Gastrocnemius medialis (tissue), 4 donors: ENCODE measurements at places on chromosomes 6 and 20. TPM values are rescaled to one million over a fixed set of nuclear protein-coding genes. Genes with fewer than 3 reads are reported as not detected.
A peak's percentile ranks its signal among the peaks of the same experiment; 100 is the strongest.

- H3K36me3 ChIP-seq: no peaks in the 10 kb centered on the region
- H3K27me3 ChIP-seq: no peaks in the 10 kb centered on the region
- no peak for DNase-seq
- H3K4me3 ChIP-seq: no peak overlapping the region
- no peak overlapping the region for H3K27ac ChIP-seq
Observed at GRCh38 chr6:156438350-156438923, 338.7 kb upstream of the ARID1B start.

DNA sequence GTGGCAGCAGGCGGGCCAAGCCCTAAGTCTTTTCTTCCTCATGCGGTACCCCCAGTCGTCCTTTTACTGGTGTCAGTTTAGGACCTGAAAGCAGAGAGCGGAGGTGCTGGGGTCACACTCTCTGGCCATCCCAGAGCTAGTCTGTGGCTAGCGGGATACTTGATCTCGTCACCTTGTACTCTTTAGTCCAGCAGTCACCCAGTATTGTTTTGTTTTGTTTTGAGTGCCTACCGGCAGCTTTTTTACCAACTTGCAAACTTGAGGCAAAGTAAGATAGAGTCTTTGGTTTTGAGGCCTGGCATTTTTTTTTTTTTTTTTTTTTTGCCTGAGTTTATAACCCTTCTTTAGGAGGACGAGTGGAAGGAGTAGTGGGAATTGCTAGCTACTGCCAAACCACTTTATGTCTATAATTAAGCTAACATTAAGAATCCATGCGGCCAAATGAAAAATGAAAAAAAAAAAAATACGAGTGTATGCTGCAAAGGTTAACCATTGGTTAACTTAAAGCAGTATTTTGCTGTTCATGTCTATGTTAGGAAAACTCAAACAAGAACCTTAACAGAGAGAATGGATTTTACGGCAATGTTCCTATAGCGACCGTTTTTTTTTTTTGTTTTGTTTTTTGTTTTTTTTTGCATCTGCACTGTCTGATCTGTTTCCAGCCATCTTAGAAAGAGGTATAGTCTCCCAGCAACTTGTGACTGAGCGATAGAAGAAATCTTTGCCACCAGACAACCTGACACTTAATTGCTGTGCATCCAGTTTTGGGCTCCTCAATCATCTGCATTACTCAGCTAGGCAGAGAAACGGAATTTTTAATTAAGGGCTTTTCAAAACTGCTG lies 56.9 kb downstream of the FAM217A start:
- no peaks in the 10 kb centered on the region for H3K27me3 ChIP-seq
- H3K4me3 ChIP-seq: peak overlapping the region; percentile 84
- no peaks in the 10 kb centered on the region for H3K36me3 ChIP-seq
- H3K27ac ChIP-seq: peak overlapping the region; percentile 99
- peaks cover 70% of the 10 kb centered on the region for H3K4me1 ChIP-seq
- DNase-seq: no peak

GRCh38 chr20:60447703-60448102 lies 489.5 kb downstream of the CDH26 start:
- H3K27ac ChIP-seq: no peak overlapping the region
- DNase-seq: no peak
- H3K4me3 ChIP-seq: no peak overlapping the region
- H3K36me3 ChIP-seq: no peaks in the 10 kb centered on the region

DNA sequence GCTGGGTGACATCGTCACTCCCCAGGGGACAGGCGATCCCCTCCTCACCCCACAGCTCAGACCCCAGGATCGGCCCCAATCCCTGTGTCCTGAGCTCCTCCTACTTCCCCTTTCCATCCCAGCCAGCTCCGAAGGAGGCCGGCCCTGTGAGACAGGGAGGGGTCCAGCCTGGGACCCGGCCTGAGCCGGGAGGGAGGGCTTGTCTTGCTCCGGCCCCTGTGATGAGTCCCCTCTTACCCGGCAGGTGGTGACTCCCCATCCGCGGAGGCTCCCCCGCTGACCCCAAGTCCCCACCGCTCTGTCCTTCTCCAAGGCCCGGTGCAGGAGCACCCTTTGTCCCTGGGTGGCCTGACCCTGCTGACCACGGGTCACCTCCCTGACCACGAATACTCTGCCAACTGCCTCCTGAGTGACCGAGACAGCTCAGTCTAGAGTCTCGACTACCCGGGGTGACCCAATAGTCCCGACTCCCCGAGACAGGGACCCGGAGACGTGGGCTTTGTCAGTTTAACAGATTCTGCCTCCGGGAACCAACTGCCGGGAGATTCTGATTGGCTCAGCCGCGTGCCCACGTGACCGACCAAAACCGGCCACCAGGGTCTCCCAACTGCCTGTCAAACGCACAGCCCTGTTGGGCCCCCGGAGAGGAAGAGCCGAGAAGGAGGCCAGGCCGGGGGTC lies 187.4 kb upstream of the PROKR2 start:
- peak; percentile 36 for DNase-seq
- no peaks in the 10 kb centered on the region for H3K4me1 ChIP-seq
- peak overlapping the region; percentile 52 for H3K4me3 ChIP-seq

- DNase-seq: no peak
- H3K27me3 ChIP-seq: no peaks in the 10 kb centered on the region
- no peak within 1 kb of the TSS for H3K27ac ChIP-seq
- H3K4me3 ChIP-seq: no peak within 1 kb of the TSS
- no peaks in the 10 kb centered on the region for H3K36me3 ChIP-seq
Observed at GRCh38 chr6:31614684-31615578, at the start of gene AIF1. TSS of gene AIF1 (plus strand) at chr6:31615234. CDS start at chr6:31615330, 96 bp downstream.

The SPATS1 gene
- not detected for total RNA-seq

The GSTA2 gene
- not detected for total RNA-seq

DNA sequence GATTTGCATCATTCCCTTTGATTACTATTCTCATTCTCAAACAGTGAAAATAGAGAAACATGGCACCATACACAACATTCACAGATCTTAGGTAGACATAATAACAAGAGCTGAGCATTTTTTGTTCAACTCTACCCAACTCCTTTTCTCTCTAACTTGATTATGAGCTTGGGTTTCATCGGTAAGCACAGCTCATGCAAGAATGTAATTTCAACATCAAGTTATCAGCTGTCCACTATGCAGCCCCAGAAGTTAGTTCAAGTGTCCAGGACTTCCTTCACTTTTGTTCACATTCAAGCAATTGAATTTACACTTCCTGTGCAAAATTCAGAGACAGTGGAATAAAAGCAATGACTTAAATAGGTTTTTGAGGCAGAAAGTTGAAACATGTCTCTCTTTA lies 297.7 kb upstream of the SASH1 start:
- no peak overlapping the region for H3K27ac ChIP-seq
- no peak overlapping the region for H3K4me3 ChIP-seq
- H3K4me1 ChIP-seq: no peaks in the 10 kb centered on the region
- no peak for DNase-seq
- no peaks in the 10 kb centered on the region for H3K36me3 ChIP-seq

DNA sequence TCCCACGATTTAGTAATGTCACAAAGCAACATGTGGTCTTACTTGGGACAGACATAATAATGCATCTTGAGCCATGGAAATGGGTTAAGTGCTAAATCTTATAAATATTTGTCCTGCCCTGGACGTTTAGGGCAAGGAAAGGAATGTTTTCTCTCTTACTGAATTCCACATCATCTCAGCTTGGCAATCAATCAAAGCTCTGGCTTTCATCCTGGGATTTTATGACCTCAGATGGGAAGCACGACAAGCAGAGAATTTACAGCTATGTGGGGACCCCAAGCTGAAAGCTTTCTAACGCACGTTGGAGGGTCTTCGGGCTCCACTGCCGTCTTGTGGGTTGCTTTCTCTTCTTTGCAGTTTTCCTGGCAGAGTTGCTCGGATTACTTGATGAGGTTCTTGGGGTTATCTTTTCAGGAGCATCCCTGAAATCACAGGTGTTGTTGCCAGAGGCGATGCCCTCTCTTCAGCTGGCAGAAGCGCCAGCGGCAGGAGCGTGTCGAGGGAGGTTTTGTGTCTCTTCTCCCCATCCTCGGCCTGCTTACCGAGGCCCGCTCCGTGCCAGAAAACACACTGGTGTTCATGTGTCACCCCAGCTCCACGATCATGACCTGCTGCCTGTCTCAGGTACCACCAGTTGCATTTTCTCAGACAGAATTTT lies 73.4 kb upstream of the FRMD1 start:
- H3K4me3 ChIP-seq: no peak overlapping the region
- H3K4me1 ChIP-seq: no peaks in the 10 kb centered on the region
- no peaks in the 10 kb centered on the region for H3K36me3 ChIP-seq
- peaks cover 19% of the 10 kb centered on the region for H3K27me3 ChIP-seq
- no peak for DNase-seq

DNA sequence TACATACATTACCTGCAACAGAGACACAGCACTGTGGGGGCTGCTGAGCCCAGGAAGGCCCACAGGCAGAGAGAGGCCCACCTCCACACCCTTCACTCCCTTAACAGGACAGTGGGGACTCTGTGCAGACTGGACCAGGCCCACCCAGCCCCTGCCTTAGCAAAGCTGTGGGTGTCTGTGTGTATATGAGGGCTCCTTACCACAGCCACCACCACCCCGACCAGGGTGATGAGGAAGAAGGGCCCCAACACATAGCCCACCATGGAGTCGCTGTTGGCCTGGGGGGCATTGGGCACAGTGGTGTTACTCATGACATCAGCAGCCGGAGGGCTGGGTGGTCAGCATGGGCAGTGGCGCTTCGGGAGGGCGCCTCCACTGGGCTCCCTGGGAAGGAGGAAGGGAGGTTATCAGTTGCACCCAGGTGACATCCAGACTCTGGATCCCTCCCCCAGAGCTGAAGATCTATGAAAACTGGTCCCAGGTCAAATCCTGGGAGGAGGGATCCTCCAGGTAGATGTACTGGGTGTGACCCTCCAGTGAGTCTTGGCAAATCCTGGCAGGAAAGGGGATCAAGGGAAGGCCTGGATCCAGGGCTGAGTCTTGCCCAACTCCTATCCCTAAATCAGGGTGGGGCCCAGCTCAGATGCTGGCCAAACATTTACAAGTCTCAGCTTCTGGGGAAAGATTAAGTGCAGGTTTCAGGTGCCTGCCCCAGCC lies 1.2 kb downstream of the SMIM29 start:
- peak overlapping the region; percentile 98 for H3K4me3 ChIP-seq
- H3K4me1 ChIP-seq: peaks cover 23% of the 10 kb centered on the region
- DNase-seq: no peak
- no peaks in the 10 kb centered on the region for H3K36me3 ChIP-seq
- H3K27me3 ChIP-seq: no peaks in the 10 kb centered on the region
- H3K27ac ChIP-seq: peak overlapping the region; percentile 88

The ZBTB22 gene
- 19.3 TPM for total RNA-seq

GRCh38 chr6:108560463-108561308 lies at the start of gene FOXO3:
TSS of gene FOXO3 (plus strand) at chr6:108560917. CDS start at chr6:108561209, 292 bp downstream.
- H3K4me1 ChIP-seq: peaks cover 39% of the 10 kb centered on the region
- H3K27ac ChIP-seq: peak within 1 kb of the TSS; percentile 95
- peak; percentile 90 for DNase-seq
- H3K27me3 ChIP-seq: no peaks in the 10 kb centered on the region
- peaks cover 9% of the 10 kb centered on the region for H3K36me3 ChIP-seq
- peak within 1 kb of the TSS; percentile 97 for H3K4me3 ChIP-seq

The RAET1G gene
- total RNA-seq: 0.89 TPM

GRCh38 chr6:50381099-50381415 lies 331.3 kb upstream of the DEFB112 start:
- no peaks in the 10 kb centered on the region for H3K27me3 ChIP-seq
- no peaks in the 10 kb centered on the region for H3K4me1 ChIP-seq
- H3K4me3 ChIP-seq: no peak overlapping the region
- H3K27ac ChIP-seq: no peak overlapping the region

DNA sequence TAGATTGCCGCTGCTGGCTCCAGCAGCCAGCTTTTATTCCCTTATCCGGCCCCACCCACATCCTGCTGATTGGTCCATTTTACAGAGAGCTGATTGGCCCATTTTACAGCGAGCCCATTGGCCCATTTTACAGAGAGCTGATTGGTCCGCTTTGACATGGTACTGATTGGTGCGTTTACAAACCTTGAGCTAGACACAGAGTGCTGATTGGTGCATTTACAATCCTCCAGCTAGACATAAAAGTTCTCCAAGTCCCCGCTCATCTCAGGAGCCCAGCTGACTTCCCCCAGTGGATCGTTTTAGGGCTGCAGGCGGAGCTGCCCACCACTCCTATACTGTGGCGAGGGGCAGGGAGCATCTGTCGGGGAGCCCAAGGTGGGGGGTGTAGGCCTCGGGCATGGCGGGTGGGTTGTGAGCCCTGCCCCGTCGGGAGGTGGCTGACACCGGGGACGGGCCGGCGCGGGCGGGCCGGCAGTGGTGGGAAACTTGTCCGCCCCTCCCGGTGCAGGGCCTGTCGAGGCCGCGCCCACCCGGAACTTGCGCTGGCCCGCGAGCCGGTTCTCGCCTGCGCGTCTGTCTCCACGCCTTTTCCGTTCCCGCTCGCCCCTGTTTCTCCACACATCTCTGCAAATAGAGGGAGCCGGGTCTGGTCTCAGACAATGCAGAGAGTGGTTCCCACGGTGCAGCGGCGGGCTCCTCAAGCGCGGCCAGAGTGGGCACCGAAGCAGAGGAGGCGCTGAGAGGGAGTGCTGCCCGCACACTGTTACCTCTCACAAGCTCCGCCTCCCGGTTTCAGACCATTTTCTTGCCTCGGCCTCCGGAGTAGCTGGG lies 86.1 kb upstream of the STMND1 start:
- H3K4me1 ChIP-seq: no peaks in the 10 kb centered on the region
- peaks cover 2% of the 10 kb centered on the region for H3K27me3 ChIP-seq
- H3K27ac ChIP-seq: no peak overlapping the region
- no peak for DNase-seq

The ATP5F1E gene
- 38.1 TPM for total RNA-seq

DNA sequence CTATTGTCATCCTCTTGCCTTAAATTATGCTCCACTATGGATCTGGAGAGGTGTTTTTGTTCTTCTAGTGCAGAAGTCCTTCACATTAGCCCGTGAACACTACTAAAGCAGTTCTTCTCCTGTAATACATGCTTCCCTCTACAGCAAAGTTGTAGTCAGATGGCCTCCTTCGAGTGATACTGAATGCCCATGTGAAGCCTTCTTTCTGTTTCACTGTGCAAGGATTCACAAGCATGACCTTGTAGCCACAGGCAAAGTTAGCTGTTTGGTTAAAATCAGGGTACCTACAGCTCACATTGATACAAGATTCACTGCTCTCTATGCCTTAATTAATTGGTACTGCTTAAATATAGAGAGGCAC lies 47.6 kb downstream of the ARHGAP18 start:
- no peaks in the 10 kb centered on the region for H3K36me3 ChIP-seq
- DNase-seq: no peak
- peak overlapping the region; percentile 68 for H3K27ac ChIP-seq

The KIAA0408 gene
- 57.4 TPM for total RNA-seq
